ENCODE measurements at places on chromosomes 3 and 15.

DNA sequence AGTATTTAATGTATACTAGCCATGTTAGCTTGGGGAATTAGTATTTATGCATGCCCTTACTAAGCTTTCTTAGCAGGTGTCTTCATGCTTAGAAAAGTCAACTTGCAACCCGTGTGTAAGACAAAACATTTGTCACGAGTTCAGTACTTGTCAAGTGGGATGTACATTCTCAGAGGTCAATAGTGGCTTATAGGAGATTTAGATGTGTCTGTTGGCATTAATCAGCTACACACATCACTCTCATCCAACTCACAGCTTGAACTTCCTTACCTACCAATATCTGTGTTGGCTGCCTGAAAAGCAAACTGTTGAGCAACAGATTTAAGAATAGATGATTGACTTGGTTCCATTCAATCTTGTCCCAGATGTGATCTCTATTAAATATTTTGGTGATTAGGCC, 109.5 kb downstream of the ROBO2 start:
- DNase-seq = no peak

- DNase-seq = no peak
These were observed at the start of gene GRM2 for GRCh38 chr3:51706788-51707731. Gene GRM2, plus strand, starts transcription at chr3:51707068. Its CDS starts 1,916 bp downstream, at chr3:51708984.

- peak; percentile 43 for DNase-seq
These were observed 7.0 kb upstream of the BMF start for GRCh38 chr15:40115670-40116093.

GRCh38 chr3:49277383-49277775, 347 bp upstream of the C3orf62 start:
- no peak for DNase-seq

DNA sequence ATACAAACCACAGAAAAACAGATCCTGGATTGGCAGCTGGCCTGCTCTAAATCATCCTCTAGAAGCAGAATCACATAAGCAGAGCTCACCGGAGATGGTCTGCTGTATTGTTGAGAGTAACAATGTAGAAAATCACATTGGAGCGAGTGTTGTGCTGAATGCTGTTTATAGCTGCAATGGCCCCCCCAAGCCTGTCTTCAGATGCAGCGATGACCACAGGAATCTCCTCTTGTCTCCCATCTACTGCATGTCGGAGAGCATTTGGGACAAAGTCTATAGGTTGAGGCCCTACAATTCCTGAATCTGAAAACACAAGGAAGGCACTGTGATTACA, 8.0 kb downstream of the GLT8D1 start:
- no peak for DNase-seq

- DNase-seq = peak; percentile 36
These were observed 10.9 kb downstream of the LRRFIP2 start for GRCh38 chr3:37163262-37164015.

DNA sequence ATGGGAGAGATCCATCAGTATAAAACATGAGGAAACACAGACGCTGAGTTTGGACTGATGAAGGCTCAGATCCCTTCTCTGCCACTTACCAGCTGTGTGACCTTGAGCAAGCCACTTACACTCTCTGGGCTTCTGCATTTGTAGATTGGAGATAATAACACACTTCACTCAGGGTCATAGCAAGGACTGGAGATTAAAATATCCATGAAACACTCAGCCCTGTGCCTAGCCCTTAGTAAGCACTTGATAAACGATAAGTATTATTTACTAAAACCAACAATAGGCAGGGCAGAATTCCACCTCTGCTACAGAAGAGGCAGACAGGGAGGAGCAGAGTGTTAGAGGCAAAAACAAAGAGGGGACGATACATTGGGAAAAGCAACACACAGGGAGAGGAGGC, 420.5 kb upstream of the WNT5A start:
- no peak for DNase-seq

DNA sequence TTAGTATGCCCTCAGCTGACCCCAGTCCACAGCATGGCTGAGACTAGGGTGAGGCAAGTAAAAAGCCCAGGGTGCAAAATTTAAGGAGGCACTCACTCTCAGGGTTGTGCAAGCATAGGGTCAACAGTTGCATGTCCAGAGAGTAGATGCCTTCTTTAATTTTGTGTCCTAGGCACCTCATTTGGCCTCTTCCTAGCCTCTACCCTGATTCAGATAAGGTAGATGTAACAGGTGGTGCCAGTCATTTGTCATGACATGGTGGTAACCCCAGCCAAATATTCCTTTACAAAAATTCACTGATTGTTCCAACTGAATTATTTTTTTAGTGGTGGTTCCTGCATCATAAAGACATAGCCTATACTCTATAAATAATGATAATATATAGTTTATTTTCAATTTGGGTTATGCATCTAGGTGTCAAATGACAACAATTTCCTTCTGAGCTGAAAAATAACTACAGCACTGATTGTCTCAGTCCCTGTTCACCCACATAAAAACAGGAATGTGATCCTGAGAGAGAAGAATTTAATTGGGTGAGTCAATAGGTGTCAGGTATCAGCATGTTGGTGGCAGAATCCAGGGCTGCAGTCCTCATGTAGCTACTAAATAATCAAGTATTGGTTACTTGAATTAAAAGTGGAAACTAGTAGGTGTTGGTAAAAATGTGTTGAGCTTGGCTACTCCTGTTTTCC, 44.2 kb upstream of the TIPARP start:
- DNase-seq = no peak

GRCh38 chr3:134864636-134865035, 69.6 kb downstream of the EPHB1 start:
- DNase-seq = no peak

DNA sequence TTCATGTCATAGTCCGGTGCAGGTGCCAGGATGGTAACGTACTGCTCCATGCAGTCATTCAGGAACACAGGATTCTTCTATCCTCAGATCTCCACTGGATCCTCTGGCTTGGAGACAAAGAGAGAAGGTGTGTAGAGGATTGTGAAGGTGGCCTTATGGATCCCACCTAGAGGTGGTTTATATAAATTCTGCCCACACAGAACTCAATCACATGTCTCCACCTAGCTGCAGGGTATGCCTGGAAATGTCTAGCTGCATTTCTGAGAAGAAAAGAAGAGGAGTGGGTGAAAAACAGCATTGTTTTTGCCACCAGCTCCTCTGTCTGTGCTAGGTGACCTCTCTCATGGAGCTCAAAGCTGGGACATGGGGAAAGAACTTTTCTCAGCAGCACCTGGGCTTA, 478.7 kb downstream of the PDCD6IP start:
- no peak for DNase-seq

DNA sequence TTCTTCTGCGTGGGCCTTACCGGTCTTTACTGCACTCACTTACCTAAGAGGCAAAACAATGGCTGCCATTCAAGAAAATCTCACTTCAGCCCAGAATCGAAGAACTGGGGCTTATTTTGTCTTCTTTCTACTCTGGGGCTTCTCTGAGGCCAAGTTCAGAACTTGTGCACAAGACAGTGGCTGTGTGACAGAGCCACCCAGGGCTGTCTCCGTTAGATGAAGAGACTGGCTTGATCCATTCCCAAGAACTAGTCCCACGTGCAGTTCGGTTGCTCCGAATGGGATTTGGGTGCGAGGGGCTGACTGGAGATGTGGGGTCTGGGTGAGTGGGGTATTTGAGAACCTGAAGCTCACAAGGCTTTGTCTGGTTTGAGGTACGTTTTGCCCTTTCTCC, 795 bp upstream of the TCF12 start:
- DNase-seq = no peak

DNA sequence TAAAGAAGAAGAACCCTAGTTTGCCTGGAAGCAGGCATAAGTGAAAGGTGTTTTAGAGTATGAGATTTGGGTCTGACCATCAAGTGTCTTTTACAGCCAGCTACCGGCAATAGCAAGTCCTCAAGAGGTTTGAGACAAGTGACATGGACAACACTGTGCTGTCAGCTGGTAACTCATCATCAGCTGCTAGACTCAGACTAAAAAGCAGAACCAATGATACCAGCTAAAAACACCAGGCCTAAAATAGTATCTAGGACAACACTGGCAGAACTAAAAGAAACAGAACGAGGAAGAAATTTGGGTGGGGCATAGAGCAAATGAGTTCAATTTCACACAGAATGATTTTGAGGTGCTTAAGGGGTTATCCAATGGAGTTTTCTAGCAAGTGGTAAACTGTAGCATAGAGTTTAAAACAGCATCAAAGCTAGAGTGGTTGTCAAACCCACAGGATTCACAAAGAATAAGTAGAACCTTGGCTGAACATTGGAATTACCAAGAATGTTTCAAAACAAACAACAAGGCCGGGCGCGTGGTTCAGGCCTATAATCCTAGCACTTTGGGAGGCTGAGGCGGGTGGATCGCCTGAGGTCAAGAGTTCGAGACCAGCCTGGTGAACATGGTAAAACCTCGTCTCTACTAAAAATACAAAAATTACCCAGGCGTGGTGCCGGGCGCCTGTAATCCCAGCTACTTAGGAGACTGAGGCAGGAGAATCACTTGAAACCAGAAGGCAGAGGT, 3.9 kb downstream of the CIAO2A start:
- no peak for DNase-seq

- no peak for DNase-seq
These were observed 81.7 kb downstream of the DHX30 start for GRCh38 chr3:47884603-47885002.

All from stimulated activated CD8-positive, alpha-beta memory T cell treated with anti-CD3 and anti-CD28 coated beads, Interleukin-15, amount 100 ng/mL, for 48 hours (primary cell).